Aortic smooth muscle cell (primary cell): ENCODE measurements at places on chromosomes 5 and 9. TPM values are rescaled to one million over a fixed set of nuclear protein-coding genes. Genes with fewer than 3 reads are reported as not detected.

The TAF11L12 gene
- total RNA-seq: not detected in 2 replicates

The FOXD4 gene
- total RNA-seq: 0.06 and 0.13 TPM in 2 replicates

The ANKRD34B gene
- total RNA-seq: not detected in 2 replicates

The GHR gene
- total RNA-seq: 3.4 and 3.6 TPM in 2 replicates

The KIF12 gene
- total RNA-seq: not detected in 2 replicates

The PCDHGC5 gene
- total RNA-seq: 3.4 and 4.7 TPM in 2 replicates

The NR4A3 gene
- 2.4 and 3.6 TPM in 2 replicates for total RNA-seq
